Ureter (tissue), 1 donor: ENCODE measurements at places on chromosomes 3 and 15. TPM values are rescaled to one million over a fixed set of nuclear protein-coding genes. Genes with fewer than 3 reads are reported as not detected.

- DNase-seq: no peak
Measured at GRCh38 chr15:55736756-55737155, 6.2 kb downstream of the PRTG start.

- DNase-seq: no peak
Measured at GRCh38 chr3:149844091-149844490, 31.1 kb downstream of the RNF13 start.

DNA sequence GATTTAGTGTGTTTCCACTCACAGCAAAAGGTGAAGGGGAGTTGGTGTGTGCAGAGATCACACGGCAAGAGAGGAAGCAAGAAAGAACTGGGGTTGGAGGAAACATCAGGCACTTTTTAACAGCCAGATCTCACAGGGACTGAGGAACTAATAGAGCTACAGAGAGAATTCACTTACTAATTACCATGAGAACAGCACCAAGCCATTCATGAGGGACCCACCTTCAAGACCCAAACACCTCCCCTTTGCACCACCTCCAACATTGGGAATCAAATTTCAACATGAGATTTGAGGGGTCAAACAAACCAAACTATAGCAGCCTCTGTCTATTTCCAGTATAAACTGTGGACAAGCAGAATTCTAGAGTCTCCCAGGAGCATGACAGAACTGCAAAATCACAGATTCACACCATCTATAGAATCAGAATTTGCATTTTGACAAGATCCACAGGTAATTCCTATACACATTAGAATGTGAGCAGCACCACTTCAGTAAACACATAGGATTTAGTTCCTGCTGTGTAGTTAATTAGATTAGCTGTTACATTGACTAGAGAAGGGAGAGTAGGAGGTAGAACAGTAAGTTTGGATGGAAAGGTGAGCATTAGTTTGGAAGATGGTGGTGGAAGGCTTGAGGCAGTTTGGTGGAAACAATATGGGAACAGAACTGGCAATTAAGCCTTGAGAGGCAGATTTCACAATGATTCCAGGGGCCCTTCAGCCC, 311.7 kb downstream of the NSUN3 start:
- no peak for DNase-seq

DNA sequence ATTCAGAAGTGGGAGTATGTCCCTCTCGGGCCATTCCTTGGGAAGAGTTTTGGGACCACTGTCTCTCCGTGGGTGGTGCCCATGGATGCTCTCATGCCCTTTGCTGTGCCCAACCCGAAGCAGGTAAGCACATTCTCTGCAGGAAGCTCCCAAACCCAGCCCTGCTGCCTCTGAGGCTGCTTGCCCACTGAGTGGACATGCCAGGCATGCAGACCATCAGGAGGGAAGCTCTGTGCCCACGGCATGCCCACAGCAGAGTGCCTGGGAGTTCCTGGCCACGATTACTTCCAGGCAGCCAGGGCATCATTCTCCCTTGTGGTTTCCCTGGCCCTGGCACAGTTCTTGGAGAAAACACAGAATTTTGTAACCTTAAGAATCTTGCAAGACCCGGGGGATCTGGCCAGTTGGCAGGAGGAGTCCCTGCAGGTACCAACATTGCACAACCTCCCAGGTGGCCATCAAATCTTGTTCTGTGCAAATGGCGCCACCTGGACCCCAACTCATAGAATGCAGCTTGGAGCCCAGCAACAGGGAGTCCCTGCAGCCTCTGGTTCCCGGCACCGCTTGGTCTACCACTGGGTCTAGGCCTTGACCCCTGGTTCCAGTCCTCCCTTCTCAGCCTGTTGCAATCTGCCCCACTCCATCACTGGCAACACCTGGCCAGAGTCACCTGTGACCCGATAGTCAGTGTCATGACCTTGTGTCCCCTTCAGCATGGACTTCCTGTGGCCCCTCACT, 20.4 kb downstream of the FAH start:
- DNase-seq: peak; percentile 80

GRCh38 chr3:39262846-39263245, 17.0 kb downstream of the CX3CR1 start:
- no peak for DNase-seq

- no peak for DNase-seq
Measured at GRCh38 chr3:11563865-11564185, 79.9 kb downstream of the VGLL4 start.

DNA sequence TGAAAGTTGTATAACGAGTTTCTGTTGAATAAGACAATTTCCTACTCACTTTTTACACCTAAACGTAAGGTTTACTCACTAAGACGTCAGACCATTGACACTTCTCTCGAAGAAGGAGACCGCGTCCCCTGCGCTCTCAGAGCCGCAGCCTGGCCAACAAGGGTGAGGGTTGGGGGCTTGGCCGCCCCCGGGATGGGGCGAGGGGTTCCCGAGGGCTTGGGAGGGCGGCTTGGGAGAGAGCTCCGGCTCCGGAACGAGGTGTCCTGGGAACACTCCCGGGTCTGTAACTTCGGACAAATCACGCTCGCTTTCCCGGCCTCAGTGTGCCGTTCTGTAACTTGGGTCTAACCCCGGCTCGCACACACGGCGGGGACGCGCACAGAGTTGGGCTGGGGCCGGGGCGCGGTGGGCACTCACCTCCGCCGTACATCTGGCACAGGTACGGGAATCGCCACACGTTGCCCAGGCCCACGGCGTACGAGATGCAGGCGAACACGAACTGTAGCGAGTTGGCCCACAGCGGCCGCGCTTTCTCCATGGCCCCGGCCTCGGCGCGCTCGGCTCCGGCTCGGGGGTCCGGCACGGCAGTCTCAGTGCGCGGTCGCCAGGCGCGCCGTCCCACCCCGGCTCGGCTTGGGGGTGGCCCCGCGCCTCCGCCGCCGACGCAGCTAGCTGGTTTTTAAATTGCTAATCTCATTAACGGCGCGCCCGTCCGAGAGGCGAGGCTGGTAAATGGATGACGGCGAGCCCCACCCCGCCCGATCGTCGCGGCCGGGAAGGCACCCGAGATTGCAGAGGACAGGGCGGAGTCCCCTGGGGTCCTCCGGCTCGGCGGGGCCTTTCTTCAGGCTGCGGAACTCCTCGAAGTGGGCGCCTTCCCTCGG, at the start of gene SLC6A20:
Gene SLC6A20 (minus strand): TSS at position 655 of the 884 bp plus-strand sequence. CDS start 117 bp downstream, at position 538.
- DNase-seq: no peak

DNA sequence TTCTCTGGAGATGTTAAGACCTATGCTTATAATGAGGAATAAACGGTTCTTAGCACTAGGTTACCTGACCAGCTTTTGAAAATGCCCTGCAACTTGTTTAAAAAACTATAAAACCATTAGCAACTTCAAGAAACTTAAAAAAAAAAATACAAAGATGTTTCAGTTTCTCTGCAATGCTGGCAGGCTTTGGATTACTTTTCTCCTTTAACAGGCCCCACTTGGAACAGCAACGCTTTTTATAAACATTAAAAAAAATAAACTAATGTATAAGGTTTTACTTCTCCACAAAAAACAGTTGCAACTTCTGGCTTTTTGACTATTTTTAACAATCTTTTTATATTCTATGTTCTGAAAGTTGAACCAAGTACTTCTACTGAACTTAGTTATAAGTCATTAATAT, 1006.7 kb downstream of the ROBO1 start:
- no peak for DNase-seq

DNA sequence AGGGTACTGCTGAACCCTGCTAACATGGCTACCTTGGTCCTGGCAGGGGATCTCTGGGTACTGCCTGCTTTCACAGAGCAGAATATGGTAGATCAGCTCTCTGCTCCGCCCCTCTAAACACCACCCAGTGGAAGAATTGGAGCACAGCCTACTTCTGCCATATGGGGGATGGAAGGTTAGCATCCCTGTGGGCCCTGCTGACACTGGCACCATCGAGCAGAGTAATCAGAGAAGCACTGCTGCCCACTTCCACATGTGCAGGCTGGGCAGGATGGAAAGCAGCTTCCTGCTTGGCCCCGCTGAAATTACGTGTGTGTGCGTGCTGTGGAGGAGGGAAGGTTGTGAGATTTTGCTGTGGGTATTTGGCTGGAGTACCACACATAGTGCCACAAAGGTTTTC, 24.8 kb downstream of the CCR1 start:
- DNase-seq: no peak

The AZI2 gene
- 65.4 TPM for total RNA-seq

The ZNF621 gene
- total RNA-seq: 28.0 TPM

The SLC6A1 gene
- 4.0 TPM for total RNA-seq
